ENCODE measurements at places on chromosomes 7 and 10.

- DNase-seq, result no peak
These were observed 17.6 kb upstream of the SNX13 start for GRCh38 chr7:17957871-17958270.

- no peak for DNase-seq
These were observed 8.0 kb upstream of the SLC26A4 start for GRCh38 chr7:107652642-107653041.

- no peak for DNase-seq
These were observed 619.8 kb upstream of the GALNT17 start for GRCh38 chr7:70512144-70512543.

DNA sequence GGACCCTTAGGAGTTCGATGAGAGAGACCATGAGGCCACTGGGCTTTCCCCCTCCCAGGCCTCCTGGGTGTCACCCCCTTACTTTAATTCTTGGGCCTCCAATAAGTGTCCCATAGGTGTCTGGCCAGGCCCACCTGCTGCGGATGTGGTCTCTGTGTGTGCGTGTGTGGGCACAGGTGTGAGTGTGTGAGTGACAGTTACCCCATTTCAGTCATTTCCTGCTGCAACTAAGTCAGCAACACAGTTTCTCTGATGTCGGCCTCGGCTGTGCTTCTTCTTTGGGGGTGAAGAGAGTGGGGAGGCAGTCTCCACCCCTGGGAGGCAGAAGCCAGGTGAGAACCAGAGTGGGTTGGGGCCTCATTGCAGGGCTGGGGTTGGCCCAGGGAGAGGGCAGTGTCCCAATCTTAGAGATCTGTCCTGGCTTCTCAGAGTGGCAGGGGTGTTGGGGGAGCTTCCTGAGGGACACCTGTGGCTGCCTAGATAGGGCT is 1.5 kb downstream of the PVRIG start:
- DNase-seq, result no peak

DNA sequence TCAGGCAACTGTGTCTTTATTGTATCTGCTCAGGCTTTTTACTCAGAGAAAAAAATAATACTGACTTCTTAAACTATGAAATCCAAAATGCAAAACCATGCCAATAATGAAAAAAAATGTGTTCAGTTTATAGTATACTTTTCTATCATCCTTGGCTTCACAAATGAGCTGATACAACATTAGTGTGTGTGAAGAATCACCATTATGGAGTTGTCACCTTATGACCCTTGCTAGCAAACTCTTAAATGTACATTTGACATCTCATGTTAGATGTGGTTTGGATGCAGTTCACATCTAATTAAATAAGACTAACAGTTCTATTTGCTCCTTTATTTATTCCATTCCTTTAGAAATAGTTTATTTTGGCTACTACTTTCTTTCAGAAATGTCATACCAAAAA is 4.2 kb upstream of the OR2A2 start:
- DNase-seq, result no peak

DNA sequence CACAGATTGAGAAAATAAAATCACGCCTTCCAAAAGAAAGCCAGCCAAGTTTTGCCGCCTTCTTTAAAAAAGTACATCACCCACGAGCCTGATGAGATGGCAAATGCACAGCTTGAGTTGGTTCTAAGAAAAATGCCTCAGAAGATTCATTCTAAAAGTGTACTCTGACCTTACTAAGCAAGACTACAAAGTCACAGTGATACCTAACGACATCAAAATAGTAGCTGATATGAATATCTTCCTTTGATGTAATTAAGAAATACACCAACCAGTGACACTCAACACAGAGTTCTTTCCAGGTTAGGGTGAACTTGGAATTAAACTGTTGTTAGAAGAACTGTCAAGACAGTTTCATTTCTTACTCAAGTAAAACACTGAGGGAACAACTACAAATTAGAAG is 78.0 kb upstream of the AMPH start:
- DNase-seq, result no peak

All from HCEC 1CT (cell line).